Stimulated activated CD4-positive, alpha-beta T cell treated with anti-CD3 and anti-CD28 coated beads, Interleukin-4, amount 100 ng/mL, for 4 hours (primary cell): ENCODE measurements at places on chromosomes 12 and 14.

- peak; percentile 76 for DNase-seq
Measured at GRCh38 chr12:9751204-9752144, 9.2 kb downstream of the CD69 start.

DNA sequence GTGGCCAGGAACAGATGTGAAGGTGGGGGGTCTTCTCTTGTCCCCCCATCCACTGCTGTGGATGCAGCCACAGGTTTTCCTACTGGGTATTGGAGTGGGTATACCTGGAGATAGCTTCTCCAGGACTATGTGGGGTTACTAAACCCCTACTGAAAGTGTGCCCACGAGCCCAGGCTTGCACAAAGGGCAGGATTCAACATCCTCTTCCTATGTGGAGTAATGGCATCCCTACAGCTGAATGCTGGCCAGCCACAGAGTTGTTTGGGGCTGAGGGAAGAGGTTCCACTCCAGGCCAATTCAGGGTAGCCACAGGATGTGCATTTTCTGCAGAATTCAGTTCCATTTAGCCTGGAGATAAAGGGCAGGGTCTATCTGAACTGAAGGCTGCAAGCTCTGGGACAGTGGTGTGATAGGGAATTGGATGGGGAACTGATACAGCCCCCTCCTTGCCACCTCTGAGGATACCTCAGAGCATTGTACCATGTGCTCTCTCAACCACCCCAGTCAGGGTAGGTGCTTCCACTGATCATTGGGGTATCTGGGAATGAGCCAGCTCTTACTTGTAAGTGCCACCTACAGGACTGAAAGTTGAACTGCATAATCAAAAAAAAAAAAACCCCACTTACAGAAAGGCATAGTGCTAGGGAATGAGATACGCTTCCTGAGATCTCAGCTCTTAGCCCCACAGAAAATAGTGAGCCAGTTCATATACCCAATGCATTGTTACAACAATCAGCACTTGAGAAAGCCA is 187.1 kb downstream of the KITLG start:
- DNase-seq, result no peak

DNA sequence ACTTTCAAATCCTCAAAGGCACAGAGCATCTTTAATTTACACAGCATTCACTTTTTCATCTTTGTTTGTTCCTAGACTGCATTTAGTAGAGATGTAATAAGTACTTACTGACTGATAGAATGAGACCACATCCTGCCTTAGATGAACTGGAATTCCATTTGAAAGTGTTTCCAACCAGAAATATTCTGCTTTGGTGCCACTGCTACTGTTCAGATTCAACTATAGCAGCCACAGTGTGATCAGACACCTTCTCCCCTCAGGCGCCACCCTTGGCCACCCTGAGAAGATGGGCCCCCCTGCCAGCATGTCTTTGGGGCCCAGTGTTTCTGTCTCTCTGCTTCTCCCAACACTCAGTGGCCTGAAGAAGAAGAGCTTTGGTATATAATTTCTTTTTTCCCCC is 449.1 kb downstream of the RAD51B start:
- no peak for DNase-seq

GRCh38 chr14:28681681-28682080 is 84.9 kb upstream of the FOXG1 start:
- DNase-seq, result no peak

GRCh38 chr12:75489613-75490210 is 9.2 kb downstream of the GLIPR1 start:
- DNase-seq, result peak; percentile 43

DNA sequence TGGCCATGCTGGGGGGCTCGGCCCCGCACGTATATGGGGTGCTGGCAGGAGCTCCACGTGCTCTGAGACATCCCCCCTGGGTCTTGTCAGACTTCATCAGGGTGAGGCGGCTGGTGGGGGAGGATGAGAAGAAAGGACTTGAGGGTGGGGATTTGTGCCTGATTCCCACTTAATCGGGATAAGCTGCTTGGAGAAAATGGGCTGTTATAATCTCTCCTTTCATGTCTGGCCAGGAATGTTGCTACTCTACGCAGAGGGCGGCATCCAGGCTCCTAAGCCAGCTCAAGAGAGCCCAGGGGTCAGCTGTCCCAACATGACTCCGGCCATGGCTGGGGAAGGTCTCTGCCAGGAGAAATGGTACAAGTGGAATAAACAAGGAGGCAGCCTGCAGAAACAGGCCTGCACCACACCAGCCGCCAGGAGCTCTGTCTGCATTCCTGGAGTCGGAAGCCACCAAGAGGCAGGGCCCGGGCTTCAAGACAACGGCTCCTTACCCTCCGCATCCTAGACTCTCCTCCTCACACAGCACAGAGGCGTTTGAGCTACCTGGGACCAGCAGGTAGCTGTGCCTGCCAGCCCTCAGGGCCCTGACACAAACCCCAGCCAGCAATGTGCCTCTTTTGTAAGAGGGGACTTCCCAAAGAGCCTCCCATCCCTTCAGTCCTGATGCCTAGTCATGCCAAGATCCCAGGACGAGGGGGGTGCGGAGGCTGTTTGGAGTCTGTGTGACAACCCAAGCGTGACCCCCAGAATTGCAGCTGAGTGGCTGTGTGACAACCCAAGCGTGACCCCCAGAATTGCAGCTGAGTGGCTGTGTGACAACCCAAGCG is 195.8 kb upstream of the DIO3 start:
- DNase-seq, result no peak

DNA sequence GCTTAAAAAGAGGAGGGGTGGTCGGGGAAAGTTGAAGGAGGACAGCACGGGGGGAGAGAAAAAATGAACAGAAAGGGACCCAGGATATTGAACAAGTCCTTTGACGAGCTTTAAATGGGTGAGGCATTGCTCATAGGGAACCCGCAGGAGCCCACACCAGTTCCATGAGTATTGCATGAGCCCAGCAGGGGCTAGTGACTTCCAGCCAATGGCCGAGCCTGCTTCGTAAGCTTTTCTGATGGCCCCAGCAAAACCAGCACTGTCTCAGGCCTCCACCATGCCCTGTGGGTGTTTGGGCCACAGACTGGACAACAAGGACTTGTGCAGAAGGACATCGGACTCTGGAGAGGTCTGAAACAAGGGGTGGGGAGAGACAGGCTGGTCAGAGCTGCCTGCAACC is 109.5 kb downstream of the ZFP36L1 start:
- DNase-seq, result no peak

DNA sequence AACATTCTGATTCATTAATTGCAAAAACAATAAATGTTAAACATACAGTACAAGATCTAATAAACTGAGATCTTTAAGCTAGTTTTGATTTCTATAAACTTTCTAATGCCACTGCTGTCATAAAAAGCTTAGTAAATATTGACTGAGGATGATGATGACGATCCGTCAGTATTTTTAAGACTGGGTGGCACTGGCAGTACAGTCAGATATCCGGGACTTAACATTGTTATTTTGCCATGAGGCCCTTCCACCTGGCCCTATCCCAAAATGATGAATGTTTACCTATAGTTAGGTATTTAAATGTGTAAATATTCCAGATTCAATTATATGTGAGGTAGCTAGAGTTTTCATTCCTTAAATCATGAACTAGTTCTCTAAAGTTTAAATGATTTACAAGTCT is 158.5 kb downstream of the FOXA1 start:
- DNase-seq, result no peak

DNA sequence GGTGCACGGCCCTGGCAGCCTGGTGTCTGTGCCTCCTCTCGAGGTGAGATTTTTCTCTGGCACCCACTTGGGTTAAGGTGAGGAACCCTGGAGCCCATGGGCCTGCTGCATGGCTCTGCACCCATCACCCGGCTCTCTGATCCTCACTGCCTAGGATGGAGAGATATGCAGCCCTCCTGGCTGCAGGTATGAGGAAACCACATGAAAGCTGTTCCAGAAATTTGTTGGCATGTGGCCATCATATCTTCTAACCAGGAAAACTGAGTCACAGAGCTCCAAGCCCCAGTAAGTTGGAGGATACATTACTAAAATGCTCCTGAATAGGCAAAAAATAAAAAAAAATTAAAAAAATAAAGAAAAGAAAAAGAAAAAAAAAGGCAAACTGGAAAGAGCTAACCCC is 39.3 kb upstream of the DDX11 start:
- DNase-seq, result no peak

DNA sequence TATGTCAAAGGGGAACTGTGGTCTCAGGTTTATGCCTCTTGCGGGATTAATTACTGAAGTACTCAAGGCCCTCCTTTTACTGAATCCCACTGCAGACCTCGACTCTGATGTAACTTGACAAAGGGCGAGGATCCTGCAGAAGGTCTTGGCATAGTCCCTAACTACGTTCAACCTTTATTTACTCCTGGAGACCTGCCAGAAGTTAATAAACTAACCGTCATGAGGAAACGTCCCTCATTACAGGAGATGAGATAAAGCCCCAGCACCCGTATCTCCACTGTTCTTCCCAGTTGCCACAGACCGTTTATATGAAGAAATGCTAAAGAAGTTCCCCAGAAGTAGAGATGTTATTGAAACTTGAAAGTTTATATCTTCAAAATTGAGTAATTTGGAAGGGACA is 190.9 kb downstream of the ETV6 start:
- DNase-seq, result no peak

GRCh38 chr12:53214687-53215455 is 7.8 kb upstream of the ITGB7 start:
- DNase-seq, result no peak

GRCh38 chr12:32549675-32550079 is 129.4 kb upstream of the DNM1L start:
- no peak for DNase-seq

DNA sequence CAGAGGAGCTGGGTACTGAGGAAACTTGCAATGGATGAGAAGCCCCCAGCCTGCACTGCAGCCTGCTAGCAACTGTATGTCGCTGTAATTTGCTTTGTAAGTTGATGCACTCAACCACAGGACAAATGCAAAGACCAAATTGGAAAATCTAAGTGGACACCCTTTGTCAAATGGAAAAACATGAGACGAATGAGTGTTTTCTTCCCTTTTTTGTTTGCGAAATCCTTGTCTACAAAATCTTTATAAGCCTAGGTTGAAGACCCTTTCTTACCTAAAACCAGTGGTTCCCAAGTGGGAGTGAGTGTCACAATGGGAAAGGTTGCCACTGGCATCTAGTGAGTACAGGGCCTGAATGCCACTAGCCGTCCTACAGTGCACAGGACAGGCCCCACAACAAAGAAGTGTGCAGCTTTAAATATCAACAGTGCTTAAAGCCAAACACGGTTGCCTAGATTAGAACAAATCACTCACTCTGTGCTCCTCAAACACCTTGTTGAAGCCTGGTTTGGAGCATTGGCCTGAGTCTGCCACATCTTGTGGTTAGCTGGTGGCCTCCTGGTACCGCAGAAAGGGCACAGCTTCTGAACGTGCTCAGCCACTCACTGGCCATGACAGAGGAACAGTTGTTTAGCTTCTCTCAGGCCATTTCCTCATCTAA is 7.6 kb upstream of the VASH1 start:
- DNase-seq, result no peak

DNA sequence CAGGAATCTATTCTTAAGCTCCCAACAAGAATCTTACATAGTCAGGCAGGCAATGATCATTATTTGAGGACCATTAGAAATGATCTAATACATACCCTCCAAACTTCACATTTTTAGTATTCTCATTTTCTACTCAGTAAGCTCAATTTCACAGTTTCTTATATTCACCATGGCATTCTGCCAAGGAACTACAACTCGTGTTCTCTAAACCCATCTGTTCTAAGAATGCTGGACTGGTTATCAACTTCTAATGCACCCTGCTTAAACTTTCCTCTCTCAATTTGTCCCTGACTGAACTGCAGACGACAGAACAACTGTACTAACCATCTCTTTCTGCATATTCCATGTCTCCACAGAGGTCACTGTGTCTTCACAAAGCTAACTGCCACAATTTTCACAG is 58.6 kb downstream of the GXYLT1 start:
- no peak for DNase-seq

DNA sequence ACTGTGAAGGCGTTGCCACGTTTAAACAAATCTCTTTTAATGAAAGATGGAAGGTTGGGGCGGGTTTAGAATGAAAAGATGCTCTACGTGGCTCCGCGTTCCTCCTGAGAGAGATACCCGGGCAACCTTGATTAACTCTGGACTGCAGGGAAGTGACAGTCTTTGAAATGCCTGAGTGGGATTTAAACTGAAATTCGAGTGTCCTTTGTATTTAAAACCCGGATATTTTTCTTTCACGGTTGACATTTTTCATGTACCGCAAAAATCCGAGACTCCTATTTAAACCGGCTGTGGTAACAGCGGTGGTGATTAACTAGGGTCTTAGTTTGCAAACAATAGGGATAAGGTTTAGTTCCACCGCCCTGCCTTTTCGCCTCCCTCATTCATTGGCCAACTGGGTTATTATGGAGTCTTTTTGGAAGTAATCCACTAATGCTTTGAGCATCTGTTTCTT is 707 bp downstream of the G2E3 start:
- DNase-seq, result no peak

GRCh38 chr14:54532111-54533012 is 22.7 kb downstream of the CGRRF1 start:
- DNase-seq, result no peak

DNA sequence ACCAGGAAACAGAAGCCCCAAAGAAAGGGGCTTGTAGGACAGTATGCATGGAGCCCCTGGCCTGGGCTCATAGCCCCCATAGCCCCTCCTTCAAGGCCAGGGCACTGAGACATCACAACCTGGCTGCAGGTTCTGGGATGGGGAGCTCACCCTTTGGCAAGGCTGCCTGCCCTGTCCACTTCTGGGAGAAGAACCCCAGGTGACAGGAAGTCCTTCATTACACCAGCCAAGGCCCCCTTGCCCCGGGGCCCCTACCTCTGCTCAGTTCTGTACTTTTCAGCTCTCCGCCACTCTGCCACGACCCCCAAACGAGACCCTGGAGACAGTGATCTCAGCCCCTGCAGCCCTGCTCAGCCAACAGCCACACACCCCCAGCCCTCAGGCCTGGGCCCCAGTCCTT is 223.2 kb upstream of the RTL1 start:
- no peak for DNase-seq

DNA sequence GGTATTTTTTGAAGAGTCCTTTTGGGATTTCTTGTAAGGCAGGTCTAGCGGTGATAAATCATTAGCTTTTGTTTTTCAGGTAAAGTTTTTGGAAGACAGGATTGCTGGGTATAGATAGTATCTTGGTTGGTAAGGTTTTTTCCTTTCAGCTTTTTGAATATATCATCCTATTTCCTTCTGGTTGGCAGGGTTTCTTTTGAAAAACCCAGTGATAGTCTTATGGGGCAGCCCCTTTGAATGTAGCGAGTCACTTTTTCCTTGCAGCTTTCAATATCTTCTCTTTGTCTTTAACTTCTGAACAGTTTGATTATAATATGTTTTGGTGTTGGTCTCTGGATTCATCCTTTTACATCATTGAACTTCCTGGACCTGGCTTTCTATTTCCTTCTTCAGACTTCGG is 20.2 kb downstream of the TMX1 start:
- DNase-seq, result no peak

- DNase-seq, result no peak
Measured at GRCh38 chr12:21659383-21659782, 1.7 kb upstream of the LDHB start.

DNA sequence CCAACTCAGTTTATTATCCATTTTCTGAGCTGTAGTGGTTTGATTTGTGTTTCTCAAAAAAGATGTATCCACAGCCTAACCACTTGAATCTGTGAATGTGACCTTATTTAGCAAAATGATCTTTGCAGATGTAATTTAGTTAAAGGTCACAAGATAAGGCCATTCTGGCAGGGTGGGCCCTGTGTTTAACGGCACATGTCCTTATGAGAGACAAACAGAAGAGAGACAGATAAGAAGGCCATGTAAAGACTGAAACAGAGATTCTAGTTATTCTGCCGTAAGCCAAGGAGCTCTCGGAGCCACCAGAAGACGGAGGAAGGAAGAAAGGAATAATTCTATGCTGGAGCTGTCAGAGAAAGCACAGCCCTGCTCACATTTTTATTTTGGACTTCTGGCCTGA is 374.2 kb downstream of the PRKD1 start:
- DNase-seq, result no peak
